ENCODE measurements at places on chromosomes 2 and 18.

DNA sequence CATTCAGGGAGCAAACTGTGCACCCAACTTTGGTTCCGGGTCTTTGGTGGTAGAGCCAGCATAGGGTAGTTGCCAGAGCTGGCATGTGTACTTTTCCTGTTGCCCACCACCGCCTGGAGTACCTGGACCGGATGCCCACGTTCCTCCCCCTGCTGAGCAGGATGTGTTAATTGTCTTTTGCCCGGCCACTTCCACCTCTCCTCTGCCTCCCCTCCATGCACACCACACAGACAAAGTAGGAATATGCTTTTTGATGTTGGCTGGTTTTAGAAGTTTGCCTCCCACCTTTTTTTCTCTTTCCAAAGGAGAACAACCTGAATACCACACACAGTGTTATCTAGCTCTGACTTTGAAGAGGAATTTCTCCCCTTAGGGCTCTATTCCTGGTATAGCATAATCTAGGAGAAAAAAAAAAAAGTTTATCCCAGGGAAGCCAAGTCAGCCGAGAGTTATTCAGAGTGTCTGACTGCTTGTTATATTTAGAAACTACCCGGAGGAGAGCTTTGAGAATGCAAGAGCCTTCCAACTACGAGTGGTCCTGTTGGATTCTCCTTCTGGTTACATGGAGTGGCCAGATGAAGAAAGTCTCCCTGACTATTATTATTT, 111.9 kb downstream of the SETBP1 start:
- DNase-seq = no peak

DNA sequence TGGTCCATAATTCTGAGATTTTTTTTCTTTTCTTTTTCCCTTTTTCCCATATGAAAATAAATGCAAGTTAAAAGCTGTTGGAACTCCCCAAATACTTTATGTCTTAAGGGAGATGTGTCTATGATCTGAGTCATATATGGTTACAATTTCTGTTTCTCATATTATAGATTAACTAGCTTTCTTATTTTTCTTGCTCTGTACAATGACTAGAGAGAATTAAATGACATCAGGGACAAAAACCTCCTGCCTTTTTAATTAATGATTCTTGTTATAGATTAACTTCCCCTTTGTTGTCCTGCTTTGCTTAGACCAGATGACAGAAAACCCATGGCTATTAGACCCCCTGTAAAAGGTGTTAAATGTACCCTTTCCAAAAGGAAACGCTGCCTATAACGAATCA, 643.9 kb upstream of the NXPH2 start:
- DNase-seq = no peak

GRCh38 chr18:73199151-73199550, 331.4 kb upstream of the NETO1 start:
- no peak for DNase-seq

DNA sequence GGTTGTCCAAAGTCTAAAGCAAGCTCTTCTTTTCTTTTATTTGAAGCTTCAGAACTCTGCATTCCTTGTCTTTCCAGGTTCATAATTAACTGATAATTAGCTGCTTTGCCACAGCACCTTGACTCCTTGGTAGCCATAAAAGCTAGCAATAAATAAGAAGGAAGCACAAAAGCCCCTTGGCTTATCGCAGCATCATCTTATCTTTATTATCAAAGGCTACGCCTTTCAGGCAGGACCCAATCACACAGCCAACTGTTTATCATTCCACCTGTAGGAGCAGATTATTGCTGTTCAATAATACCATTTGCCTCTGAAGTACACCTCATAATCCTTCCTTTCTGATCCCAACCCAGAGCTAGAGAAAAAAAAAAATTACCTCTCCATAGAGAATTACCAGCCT, 489.2 kb downstream of the SATB2 start:
- DNase-seq = no peak

- DNase-seq = no peak
Observed at GRCh38 chr2:96089356-96090195, 26.8 kb downstream of the ADRA2B start.

- DNase-seq = no peak
Observed at GRCh38 chr2:120629241-120629895, 106.3 kb upstream of the GLI2 start.

GRCh38 chr18:28043631-28044030, 133.3 kb downstream of the CDH2 start:
- no peak for DNase-seq

DNA sequence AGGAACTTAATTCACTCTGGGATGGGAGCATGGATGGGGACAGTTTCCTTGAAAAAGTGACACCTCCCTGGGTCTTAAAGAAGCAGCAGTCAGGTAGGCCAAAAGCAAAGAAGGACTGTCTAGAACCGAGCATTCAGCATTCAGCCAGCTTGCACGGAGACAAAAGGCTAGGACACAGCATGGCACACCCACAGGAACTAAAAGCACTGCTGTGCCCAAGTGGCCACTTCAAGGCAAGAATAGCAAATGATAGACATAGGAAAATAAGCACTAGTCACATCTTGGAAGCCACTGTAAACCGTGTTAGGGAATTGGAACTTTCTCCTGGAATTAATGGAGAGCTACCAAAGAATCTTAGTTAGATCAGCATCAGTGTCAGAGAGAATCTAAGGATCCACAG, 47.0 kb downstream of the LRP2 start:
- DNase-seq = no peak

- DNase-seq = no peak
Observed at GRCh38 chr2:238916875-238917590, 69.1 kb downstream of the TWIST2 start.

- no peak for DNase-seq
Observed at GRCh38 chr18:13885009-13885408, 30.3 kb downstream of the MC2R start.

GRCh38 chr2:88657131-88657530, 29.9 kb upstream of the EIF2AK3 start:
- DNase-seq = no peak

DNA sequence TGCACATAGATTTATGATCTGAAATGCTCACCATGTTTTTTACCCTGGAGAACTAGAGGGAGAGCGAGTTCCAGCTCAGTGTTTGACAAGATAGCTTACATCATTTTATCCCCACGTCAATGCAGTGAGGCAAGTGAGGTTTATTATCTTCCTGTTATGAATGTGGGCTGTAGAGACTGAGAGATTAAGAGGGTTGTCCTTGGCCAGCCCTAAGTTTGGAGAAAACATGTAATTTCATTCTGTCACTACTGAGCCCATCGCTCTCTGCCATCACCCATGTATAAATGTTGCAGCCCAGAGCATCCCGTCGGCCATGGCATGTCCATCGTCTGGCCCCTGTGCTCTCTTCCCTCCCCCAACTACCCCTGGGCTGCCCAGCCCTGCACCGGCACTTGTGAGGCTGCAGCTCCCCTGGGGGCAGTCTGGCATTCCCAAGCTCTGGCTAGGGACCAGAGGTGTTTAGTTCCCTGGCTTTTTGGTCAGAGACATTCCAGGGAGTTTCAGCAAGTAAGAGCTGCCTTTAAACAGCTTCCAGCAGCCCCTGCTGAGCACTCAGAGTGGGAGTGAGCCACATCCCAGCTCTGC, 136.7 kb downstream of the ANTXR1 start:
- DNase-seq = no peak

DNA sequence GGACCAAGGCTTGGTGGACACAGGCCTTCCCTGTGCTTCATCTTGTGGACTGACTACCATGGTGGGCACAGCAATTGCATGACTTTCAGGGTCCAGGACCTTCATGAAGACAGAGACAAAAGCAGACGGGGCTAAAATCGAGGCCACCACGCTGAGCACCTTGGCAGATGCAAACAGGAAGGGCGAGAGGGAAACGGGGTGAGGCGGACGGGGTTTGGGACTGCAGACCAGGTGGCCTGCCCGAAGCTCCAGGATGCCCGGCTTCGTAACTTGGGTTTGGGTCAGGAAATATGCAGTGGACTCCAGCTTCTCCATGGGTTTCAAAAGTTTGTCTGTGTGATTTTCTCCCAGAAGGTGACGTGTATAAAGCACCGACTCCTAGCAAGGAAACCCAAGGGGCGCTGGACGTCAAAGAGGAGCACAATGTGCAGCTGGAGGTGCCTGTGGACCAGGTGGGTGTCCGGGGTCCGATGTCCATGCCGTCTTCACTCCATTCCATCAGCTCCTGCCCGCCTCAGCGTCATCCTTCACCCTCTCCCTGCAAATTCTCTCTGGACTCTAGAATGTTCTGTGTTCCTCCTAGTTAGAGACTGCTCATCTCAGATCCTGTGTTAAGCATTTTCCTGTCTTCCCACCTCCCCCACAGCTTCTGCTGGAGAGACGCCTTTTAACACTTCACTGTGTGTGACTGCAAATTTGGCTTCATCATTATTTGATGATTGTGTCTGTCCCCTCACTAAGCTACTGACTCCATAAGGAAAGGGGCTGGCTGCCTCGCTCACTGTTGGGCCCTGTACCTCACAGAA, 65.8 kb downstream of the DCDC2C start:
- no peak for DNase-seq

DNA sequence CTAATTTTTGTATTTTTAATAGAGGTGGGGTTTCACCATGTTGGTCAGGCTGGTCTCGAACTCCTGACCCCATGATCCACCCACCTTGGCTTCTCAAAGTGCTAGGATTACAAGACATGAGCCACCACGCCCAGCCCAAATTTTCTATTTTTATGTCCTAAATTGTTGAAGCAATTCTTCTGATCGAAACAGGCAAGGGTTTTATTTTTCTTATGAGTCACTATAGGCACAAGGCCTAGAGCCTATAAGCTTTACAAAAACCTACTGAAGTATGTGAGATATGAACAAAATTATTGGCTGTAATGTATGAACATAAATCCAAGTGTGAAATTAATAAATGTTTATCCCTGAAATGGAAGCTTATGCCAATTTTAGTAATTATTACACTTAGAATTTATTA, 464.2 kb upstream of the NRP2 start:
- DNase-seq = no peak

GRCh38 chr18:22001912-22002487, 167.4 kb upstream of the GATA6 start:
- no peak for DNase-seq

GRCh38 chr2:136068581-136069227, 49.2 kb downstream of the CXCR4 start:
- DNase-seq = no peak

DNA sequence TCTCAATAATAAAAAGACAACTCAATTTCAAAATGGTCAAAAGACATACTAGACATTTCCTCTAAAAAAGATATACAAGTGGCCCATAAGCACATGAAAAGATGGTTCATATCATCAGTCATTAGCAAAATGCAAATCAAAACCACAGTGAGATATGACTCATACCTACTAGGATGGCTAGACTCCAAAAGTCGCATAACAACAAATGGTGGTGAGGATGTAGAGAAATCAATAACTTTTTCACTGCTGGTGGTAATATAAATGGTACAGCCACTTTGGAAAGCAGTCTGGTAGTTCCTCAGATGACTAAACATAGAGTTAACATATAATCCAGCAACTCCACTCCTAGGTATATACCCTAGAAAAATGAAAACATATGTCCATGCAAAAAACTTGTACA, 242.3 kb upstream of the NOL4 start:
- DNase-seq = no peak

DNA sequence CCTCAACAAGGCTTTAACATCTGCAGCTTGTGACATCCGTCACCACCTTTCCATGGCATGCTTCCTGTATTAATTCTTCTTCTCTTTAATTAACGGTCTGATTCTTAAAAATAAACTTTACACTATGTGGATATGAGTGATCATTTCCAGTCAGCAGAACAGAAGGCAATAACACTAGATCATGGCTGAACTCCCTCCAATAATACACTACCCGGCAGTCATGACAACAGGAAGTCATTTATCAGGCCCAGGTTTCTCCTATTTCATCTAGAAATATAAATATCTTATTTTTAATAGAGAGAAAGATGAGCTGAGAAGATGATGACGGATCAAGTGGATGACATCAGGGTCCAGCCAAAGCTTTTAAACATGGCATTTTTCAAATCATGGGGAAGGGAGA, 792.2 kb downstream of the SLC4A3 start:
- no peak for DNase-seq

- DNase-seq = no peak
Observed at GRCh38 chr18:49584394-49584793, 22.5 kb downstream of the LIPG start.

DNA sequence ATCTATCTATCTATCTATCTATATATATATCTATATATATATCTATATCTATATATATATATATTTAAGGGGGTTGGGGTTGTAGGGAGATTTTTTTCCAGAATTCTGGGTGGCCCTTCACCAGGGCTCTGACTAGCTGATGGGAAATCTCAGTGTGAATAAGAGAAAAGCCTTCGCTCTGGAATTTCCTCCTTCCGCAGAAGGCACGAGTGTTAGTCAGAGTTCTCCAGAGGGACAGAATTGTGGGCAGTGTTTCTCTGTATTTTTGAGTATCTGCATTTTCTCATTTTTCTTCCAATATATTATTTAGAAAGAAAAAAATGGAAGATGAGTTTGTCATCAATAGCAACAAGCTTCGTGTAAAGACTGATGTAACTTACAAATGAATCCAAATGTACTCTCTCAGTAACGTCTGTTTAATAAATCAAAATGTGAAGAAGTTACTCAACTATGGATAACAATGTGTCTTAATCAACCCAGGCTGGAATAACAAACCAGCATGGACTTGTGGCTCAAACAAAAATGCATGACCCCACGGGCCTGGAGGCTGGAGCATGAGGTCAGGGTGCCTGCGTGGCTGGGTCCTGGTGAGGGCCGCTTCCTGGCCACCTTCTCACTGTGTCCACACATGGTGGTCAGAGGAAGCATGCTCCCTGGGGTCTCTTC, 10.6 kb upstream of the SNTG2 start:
- DNase-seq = no peak

- no peak for DNase-seq
Observed at GRCh38 chr2:119545754-119546446, 1.7 kb downstream of the CFAP221 start.

GRCh38 chr2:18649502-18650135, 60.2 kb upstream of the NT5C1B start:
- no peak for DNase-seq

- no peak for DNase-seq
Observed at GRCh38 chr2:70935468-70936164, at the start of gene ATP6V1B1. Gene ATP6V1B1, plus strand, starts transcription at chr2:70935900. Its CDS starts 55 bp downstream, at chr2:70935955.

DNA sequence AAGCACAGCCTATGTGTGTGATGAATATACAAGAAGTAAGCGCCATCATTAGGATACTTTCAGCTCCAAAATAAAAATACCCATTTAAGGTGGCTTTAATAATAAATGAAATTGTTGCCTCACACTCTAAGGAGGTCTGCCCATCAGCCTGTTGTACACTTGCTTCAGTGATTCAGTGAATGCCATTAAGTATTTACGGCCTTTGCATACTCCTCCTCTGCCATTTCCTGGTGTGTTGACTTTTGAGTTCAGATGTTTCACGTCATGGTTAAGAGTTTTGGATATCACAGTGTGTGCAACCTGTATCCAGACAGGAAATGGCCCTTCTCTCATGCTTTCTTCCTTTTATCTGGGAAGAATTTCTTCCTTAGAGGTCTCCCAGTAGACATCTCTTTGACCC, 38.6 kb upstream of the SNORC start:
- DNase-seq = no peak

DNA sequence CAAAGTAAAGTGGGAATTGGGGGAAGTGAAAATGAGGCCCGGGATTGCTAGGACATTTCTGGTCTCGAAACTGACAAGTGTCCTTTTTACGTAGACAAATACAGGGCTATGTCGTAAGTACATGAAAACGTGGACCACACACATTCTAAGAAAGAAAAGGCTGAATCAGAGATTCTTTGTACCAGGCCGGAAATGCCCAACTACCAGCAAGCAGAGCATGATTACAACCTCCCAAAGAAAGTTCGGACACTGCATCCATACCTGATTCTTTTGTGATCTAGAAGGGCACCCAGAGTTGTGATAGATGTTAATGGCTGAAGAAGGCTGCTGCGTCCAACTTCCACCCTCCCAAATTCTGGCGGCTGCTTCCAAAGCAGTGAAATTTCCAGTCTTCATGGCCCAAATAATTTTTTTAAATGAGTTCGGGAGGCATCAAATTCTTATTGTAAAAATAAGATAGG, 1.7 kb downstream of the RBMS1 start:
- DNase-seq = no peak
